ENCODE measurements at places on chromosomes 2 and 18.

DNA sequence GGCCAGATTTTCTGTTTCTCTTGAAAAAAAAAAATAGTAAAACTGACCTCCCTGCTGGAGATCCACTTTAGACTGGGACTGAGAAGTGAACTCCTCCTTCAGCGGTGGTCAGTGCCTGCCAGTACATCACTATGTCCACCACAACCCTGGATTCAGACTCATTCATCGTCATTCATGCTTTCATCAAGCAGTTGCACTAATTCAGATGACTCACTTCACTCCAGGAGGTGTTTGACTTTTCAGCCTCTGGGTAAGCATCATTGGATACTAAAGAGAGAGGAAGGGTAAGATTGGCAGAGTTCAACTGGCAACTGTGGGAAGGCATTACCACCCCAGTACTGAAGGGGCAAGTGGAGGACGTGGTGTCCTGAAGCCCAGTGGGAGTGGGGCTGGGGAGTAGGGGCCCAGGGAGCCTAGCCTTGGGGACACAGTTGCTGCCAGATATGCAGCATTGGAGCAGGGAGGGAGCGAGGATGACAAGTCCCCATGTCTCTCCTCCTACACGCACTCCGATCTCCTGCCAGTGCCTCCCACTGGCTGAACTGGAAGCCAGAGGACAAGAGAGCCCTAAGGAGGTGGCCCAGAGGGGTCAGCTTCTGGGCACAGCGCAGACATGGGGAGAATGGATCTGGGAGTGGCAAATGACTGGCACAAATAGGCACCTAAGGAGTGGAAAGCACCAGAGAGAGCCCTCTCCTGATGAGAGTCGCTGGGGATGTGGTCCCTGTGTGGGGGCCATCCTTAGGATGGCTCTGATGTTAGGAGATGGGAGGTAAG lies 111.1 kb downstream of the TGFA start:
- DNase-seq = no peak

DNA sequence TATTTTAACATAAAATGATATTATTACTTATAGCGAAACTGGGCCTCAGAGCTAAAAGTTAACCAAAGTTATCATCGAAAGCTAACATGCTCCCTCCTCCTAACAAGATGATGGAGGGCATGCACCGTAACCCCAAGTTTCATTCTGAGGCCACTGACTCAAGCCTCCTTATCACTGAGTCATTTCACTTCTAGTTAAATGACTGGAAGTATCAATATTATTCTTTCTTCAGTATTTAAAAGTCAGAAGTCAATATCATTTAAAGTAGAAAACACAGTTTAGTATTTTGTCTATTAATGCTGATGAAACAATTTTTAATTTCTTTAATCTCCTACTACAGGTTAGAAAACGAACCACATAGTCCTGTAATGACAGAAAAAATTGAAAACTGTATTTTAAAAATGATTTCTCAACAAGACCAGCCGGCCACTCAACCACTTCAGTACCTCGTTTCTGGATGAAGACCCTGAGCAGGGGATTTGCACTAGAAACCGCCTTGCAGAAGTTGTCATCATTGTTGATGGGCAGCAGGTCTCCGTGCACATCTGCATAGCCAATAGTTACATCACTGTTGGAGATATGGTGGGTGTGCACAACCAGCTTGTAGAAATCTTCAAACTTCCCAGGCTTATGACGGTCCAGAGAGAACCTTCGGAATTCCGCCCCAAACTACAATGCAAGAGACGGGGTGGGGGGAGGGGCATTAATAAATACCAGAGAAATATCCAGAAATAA lies 44.9 kb downstream of the PARD6G start:
- no peak for DNase-seq

- DNase-seq = no peak
Observed at GRCh38 chr2:193270816-193271215, 1076.1 kb upstream of the TMEFF2 start.

GRCh38 chr2:188824125-188824524 lies 150.0 kb upstream of the COL3A1 start:
- no peak for DNase-seq

GRCh38 chr2:124437811-124438210 lies 412.7 kb downstream of the CNTNAP5 start:
- DNase-seq = no peak

DNA sequence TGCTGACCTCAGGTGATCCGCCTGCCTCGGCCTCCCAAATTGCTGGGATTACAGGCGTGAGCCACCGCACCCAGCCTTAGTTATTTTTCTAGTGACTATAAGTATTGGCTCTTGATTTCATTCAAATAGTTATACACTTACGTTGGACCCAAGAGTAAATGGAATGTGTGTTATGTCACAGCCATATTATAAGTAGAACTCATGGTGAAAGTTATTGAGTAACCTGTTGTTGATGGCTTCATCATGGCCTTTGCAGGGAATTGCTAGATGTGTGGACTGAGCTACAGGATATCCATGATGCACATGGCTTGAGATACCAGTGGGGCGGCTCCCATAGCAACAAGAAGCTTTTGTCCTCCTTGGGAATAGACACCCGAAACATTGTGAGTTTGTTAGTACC lies 44.7 kb downstream of the AFTPH start:
- no peak for DNase-seq

DNA sequence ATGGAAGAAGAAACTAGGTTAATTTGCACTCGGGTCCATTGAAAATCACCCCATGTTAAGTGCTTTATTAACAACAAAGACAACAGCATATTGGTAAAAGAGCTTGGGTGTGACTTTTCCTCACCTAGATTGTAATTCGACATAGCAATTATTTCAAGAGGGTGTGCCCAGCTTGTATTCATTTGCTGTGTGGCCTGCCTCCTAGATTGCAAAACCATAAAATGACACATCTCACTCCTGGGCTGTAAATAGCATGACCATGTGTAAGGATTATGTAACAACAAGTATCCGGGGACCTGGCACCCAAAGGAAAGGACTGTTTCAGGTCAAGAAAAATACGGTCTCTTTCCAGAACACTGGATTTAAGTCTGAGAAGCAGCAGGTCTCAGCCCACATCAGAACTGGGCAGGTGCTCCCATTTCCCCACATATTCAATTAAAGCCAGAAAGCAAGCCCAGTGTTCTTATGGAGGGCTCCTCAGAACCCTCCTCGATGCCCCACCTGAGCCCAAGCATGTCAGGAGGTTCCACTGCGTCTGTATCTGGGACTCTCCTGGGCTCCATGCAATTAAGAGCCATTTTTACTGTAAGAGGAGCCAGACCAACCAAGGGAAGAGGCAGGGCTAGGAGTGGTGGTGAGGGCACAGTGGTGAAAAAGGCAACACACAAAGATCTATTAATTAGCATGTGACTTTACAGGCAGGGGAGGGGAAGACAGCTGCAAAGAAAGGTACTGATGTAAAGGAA lies 39.2 kb downstream of the MREG start:
- DNase-seq = peak; percentile 47

DNA sequence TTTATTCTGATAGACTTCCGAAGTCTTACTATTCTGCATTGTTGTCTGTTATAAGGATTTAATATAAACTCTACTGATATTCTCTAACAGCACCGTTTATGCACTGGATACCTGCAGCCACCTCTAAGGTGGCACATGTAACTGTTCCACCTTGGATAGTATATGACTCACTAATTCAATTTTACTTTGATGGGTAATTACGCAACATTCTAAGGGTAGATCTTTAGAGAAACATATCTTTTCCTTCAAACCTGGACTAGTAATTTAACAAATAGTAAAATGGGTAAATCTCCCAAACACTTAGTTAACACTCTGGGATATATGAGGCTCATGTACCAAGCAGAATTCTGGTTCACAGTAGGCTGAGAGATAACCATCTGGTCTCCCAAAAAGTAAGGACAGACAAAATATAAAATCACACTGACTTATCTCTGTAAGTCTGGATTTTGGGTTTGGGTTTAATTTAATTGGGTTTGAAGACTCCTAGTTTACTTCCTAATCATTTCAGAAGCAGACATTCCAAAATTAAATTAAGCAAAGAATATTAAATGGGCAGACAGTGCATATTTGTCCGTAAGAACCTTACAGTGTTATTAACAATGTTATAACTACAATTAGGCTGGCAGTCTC lies 414.8 kb downstream of the TGIF1 start:
- no peak for DNase-seq

DNA sequence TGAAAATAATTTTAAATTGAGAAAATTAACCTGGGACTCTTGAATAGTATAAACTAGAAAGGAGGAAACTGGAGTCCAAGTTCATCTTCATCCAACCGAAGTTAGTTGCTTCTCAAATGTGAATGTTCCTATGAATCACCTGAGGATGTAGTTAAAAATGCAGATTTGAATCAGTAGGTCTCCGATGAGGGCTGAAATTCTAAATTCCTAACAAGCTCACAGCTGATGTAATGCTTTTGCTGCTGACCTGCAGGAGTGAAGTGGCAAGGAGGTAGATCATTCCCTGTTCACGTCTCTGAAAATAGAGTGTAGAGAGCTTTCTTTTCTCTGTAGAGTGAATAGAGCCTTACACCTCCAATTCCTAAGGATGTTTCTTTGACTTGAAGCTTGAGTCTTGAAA lies 685.5 kb downstream of the CPS1 start:
- DNase-seq = no peak

- DNase-seq = no peak
Observed at GRCh38 chr2:126874961-126875360, 23.7 kb upstream of the TEX51 start.

- peak; percentile 57 for DNase-seq
Observed at GRCh38 chr2:10584242-10584753, 105.5 kb downstream of the NOL10 start.

DNA sequence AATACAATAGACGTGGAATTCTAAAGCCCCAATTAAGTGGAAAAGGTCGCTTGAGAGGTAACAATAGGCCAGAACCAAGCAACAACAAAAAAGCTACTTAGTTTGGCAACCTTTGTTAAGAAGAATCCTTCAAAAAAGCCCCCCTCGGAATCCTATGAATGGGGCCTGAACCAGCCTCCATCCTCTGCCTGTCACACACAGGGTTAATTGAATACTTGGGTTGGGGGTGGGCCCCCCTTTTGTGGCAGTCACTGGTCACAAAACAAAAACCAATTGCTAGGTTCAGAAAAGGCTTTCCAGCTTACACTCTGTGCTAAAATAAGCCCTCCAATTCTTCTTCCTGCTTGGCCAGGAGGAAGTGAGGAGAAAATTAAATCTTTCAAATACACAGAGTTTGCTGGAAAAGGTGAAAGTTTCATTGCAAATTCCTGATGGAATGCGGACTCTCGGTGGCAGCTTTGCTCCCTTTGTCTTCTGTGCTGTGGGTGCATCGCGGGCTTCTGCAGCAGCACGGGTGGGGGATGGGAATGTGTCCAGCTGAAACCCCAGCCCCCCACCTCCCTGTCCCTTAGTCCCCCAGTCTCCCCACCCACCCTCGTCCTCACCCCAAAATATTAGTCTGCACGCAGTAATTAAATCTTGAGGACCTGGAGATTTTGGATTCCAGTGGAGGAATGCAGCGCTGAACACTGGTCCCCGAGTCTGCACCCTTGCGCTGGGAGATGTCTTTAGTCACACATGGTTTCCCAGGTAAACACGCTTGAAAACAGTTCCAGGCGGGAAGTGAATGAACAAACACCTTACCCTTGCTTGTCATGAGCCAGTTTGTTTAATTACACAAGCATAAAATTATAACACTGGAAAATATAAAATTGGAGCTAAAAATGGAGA lies 254.3 kb downstream of the SOX11 start:
- DNase-seq = no peak

GRCh38 chr2:108625186-108625827 lies 91.0 kb downstream of the LIMS1 start:
- DNase-seq = no peak

DNA sequence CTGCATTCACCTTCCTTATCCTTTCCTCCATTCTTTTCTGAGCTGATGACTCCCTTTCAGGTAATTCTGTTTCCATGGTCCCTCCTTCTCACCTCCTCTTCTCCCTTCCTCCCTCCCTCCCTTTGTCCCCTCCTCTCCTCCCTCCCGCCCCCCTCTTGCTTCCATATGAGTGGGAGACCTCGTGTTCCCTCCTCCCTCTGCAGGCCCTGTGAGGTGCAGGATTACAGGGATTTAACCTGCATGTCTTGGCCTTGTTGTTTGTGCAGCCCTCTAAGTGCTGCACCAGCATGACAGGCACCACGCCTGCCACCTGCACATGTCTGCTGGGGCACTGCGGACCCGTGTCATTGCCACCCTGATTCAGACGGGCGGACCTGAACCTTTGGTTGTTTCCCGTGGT lies 103.1 kb downstream of the SNTG2 start:
- no peak for DNase-seq

GRCh38 chr2:34731292-34731691 lies 1132.2 kb upstream of the FAM98A start:
- DNase-seq = no peak

Measured in H4 (cell line).